ENCODE measurements at places on chromosomes 12 and 14.
A peak's percentile ranks its signal among the peaks of the same experiment; 100 is the strongest.

DNA sequence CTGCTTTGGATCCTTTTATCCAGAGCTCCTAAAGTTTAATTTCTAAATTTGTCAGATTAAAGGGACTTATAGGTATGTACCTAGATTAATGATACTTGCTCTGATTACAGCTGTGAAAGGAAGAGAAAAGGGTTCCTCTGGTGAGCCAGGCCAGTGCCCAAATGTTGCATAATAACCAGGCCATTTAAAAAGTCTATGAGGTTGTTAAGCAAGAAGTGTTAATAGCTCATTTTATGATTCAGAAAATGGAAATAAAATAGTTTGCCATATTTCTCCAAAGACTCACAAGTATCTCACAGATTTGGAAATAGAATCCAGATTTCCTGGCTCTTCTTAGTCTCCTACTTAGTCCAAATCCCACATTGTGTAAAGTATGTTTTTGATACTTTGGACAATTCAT is 67.6 kb downstream of the SLC38A6 start:
- no peak for DNase-seq

DNA sequence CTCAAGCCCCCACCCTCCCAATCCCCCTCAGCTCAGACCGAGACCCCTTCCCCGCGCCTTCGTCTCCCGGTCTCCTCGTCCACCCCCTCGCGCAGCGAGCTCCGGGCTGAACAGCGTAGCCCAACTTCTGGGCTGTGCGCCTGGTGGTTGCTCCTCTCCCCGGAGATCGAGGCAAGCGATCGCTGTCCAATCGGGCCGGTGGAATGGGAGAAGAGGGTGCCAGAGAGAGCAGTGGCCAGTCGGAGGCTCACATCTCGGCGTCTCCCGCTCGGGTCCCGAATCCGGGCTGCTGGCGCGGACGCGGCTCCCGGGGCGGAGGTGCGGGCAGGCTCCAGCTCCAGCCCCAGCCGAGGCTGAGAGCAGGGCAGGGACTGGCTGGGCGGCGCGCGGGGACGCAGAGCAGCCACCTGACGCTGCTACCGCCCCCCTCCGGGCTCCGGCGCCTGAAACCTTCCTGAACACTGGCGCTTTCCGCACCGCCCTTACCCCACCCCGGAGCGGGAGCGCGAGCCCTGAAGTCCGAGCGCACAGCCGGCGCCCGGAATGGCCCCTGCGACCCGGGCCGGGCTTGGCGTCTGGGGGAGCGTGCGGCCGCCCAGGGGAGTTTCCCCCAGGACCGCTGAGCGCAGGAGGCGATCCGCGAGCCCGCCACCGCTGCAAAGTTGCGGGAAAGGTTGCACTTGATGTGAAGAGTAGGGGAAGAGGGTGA is 508 bp upstream of the KCNH5 start:
- DNase-seq = no peak

DNA sequence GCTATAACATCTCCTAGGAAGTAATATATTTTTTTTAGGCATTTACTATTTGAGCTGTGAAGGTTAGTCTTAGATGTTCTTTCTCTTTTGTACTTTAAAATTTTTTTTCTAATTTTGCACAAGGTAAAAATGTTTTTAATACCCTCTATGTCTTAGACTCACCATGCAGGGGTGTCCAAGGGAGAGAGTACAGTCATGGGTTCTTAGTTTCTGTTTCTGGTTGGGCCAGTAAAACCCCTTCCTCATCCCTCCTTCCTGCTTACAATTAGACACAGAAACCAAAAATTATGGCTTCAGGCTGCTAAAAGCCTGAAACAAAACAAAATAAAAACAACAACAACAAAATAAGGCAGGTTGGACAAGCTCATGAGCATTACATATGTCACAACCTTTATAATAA is 193.0 kb downstream of the SYT1 start:
- no peak for DNase-seq

GRCh38 chr12:20442322-20442721 is 74.0 kb downstream of the PDE3A start:
- DNase-seq = no peak

GRCh38 chr14:95463171-95463901 is 53.1 kb downstream of the SYNE3 start:
- no peak for DNase-seq

- no peak for DNase-seq
Measured at GRCh38 chr14:21215879-21216251, 53.4 kb downstream of the HNRNPC start.

DNA sequence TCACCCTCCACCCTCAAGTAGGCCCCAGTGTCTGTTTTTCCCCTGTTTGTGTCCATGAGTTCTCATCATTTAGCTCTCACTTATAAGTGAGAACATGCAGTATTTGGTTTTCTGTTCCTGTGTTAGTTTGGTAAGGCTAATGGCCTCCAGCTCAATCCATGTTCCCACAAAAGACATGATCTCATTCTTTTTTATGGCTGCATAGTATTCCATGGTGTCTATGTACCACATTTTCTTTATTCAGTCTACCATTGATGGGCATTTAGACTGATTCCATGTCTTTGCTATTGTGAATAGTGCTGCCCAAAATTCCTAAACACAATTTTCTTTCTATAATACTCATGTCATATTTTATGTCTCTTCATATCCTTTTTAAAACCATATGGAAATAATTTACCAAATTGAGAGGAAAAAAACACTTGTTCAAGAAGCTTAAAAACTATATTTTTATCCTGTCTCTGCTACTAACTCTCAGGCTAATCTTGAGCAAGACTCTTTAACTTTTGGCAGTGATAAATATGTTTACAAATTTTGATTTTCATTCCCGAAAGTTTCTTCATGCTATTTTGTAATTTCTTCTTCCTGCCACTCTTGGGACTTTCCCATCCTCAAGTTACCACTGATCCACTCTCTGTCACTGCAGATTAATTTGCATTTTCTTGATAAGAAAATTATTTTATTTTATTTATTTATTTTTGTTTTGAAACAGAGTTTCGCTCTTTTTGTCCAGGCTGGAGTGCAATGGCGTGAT is 28.0 kb upstream of the OSBPL8 start:
- DNase-seq = no peak

- DNase-seq = no peak
Measured at GRCh38 chr14:56115976-56116893, 2.0 kb upstream of the PELI2 start.

DNA sequence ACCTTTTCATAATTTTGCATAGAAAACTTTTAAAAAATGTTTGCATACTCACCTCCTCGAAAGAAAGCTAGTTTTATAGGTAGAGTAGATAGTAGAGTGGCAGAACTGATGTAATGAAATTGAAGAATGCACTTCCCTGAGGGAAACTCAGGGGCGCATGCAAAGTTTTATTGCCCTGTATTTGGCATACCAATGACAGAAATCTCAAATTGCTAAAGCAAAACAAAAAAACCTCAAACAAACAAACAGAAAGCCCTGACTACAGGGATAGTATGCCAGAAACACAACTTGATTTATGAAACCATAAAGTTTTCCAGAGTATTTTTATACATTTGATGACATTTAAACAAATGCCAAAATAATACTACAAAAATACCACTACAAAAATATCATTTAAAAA is 1.8 kb downstream of the RASSF9 start:
- no peak for DNase-seq

DNA sequence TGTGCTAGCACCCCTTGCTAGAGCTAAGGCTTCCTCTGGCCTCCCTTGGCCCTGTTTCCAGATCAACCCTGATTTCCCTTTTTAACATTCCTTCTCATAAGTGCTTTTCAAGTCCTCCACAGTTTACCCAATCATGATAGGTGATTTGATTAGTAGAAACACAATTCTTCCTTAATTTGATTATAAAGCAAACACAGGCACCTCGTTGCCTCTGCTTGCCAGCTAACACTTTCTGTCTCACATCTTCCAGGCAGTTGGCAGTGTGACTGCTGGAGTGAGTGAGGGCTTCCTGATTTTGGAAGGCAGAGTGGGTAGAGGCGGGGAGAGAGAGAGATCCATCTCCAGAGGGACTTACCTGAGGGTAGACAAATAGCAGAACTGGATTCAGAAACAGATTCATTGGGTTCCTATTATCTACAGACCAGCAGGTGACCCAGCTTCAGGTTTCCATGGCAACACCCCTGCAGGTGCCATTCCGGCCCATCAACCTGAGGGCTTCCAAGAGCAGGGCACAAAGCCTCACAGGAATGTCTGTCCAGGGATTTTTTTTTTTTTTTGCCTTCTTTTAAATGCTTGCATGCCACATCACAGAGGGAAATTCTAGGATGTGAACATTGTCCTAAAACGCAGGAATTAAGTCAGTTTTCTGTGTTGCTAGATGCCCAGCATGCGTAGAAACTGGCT is 77.7 kb downstream of the PLXNC1 start:
- DNase-seq = no peak

- DNase-seq = no peak
Measured at GRCh38 chr12:109098651-109099050, 1.3 kb downstream of the UNG start.

DNA sequence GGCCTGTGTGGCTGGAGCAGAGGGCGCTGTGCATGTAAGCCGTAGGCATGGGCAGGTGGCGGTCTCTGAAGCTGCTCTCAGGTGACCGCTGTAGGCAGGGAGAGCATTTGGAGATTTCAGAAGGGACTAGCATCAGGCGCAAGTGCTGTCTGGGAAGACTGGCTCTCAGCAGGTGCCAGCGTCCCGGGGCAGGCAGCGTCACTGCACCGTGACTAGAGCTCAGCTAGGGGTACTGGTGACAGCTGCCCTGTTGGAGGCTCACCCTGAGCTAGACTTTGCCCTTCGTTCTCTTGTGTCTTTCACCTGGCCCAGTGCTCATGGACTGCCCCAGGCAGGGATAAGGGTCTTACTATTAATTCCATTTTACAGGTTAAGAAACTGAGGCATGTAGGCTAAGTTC is 78.9 kb downstream of the DDX51 start:
- no peak for DNase-seq

DNA sequence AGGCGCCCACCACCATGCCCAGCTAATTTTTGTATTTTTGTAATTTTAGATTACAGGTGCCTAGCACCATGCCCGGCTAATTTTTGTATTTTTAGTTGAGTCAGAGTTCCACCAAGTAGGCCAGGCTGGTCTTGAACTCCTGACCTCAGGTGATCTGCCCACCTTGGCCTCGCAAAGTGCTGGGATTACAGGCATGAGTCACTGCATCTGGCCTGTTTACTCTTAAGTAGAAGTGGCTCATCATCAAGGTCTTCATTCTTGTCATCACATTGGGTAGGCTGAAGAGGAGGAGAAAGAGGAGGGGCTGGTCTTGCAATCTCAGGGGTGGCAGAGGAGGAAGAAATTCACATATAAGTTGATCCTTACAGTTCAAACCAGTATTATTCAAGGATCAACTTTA is 152.4 kb upstream of the ATP2B1 start:
- no peak for DNase-seq

DNA sequence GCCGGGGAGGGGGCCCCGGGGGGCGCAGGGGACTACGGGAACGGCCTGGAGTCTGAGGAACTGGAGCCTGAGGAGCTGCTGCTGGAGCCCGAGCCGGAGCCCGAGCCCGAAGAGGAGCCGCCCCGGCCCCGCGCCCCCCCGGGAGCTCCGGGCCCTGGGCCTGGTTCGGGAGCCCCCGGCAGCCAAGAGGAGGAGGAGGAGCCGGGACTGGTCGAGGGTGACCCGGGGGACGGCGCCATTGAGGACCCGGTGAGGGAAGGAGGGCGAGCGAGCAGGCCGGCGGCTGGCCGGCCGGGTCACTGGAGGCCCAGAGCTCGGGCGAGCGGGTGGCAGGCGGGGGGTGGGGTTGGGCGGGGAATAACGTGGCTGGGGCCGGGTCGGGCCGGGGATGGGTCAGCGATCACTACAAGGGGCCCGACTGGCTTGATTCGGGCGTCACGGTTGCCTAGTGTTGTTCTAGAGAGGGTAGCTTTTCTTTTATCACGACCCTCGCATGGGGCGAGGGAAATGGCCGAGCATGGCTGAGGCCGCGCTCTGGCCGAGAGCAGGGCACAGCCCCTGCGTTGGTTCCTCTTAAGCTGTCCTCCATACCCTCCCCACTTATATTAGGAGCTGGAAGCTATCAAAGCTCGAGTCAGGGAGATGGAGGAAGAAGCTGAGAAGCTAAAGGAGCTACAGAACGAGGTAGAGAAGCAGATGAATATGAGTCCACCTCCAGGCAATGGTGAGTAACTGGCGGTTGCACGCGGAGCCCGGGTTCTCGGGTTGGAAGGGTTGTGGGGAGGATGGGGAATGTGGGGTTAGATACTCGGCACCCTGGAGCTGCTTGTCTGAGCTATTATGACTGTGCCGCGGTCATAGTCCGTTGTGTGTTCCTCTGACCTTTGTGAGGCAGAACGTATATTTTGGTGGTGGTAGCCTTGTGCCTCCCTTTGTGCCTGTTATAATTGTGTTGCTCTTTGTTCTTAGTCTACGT is 603 bp downstream of the PABPN1 start:
- DNase-seq = peak; percentile 58

GRCh38 chr12:122681814-122682213 is 21.3 kb downstream of the HCAR2 start:
- DNase-seq = no peak

- DNase-seq = no peak
Measured at GRCh38 chr12:109888179-109889020, 8.1 kb upstream of the GLTP start.

- DNase-seq = no peak
Measured at GRCh38 chr14:95318399-95319311, 1.1 kb downstream of the CLMN start.

GRCh38 chr14:75126679-75127473 is at the start of gene NEK9:
Gene NEK9 (minus strand): TSS chr14:75127048. CDS start chr14:75126921, 127 bp downstream.
- peak; percentile 84 for DNase-seq

DNA sequence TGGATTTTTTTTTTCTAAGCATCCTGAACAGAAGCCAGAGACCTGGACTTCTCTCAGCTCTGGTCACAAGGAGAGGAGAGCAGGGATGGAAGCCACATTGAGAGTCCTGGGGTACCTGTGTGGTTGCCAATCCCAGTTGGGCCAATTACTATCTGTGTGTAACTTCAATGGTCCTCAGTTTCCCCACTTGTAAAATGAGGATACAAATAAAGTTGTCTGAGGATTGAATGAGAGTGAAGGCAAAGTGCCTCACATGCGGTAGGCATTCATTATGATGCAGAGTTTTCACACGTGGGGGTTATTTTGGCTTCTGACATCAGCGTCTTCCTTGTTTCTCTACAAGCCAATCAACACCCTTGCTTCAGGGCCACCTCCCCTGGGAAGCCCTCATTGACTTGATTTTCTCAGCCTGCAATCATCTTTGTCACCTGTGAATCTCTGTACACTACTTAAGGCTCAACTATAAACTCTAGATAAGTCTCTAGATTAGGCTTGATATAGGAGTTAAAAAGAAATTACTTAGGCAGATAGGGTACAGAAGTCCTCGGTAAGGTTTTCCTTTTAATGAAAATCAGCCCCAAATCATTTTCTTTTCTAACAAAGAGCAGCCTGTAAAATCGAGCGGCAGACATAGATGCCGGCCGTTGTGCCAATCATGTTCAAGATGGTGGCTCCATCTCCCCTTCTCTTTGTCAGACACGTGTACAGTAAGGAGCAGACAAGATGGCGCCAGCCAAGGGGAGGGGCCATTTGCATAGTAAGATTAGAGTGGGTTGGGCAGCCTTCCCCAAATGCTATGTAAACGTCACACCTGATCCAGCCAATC is 37.8 kb upstream of the FICD start:
- DNase-seq = no peak

DNA sequence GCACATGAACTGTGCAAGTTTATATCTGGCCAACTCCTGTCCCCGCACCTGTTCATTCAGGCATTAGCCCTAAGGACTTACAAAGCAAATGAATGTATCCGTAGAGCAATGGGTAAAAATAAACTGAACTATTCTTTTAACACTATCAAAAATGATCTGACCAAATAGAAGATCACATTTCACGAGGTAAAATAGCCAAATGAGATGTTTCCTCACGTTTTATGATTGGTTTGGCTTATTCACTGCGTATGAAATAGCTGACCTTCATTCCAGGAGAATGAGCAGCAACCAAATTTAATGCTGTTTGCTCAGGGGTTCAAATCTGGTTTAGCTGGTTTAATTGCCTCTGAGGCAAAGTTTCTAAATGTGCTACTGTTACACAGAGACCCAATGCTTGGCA is 216.0 kb upstream of the EEA1 start:
- no peak for DNase-seq
